NCI-H2081 treated with DMSO at 0.1 percent for 48 hours (cell line): ENCODE measurements at places on chromosomes 3 and 15.

DNA sequence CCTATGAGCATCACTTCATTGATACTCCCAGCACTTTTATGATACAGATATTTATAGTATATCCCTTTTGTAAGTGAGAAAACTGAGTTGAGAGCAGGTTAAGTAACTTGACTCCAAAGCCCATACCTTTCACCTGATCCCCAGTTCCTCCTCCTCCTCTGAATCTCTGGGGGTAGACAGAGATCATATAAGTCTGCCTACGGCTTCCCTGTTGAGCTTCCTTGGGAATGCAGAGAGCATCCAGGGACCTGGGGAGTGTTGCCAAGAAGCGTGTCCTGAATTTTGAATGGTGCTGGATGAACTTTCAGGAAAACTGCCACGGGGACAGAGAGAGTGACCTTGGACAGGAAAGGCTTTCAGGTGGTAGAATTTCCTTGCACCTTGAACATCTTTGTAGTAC lies 268.5 kb downstream of the LRTM1 start:
- no peak for DNase-seq

- DNase-seq: no peak
Measured at GRCh38 chr3:66394753-66395249, 106.0 kb downstream of the LRIG1 start.

DNA sequence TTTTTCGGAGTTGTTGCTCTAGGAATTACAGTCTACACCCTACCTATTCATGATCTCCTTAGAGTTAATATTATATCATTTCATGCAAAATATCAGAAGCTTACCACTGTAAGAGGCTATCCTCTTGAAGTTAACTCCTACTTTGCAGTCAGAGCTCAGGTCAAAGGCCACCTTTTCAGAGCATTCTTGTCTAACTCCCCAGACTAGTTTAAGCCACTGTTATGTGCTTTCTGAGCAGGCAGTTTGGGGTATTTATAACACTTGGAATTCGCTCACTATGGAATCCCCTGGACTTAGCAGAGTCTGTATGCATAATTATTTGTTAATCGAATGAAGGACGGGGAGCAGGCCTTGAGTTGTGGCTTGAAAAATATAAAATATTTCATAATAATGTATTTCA lies 21.7 kb downstream of the MED12L start:
- DNase-seq: no peak

DNA sequence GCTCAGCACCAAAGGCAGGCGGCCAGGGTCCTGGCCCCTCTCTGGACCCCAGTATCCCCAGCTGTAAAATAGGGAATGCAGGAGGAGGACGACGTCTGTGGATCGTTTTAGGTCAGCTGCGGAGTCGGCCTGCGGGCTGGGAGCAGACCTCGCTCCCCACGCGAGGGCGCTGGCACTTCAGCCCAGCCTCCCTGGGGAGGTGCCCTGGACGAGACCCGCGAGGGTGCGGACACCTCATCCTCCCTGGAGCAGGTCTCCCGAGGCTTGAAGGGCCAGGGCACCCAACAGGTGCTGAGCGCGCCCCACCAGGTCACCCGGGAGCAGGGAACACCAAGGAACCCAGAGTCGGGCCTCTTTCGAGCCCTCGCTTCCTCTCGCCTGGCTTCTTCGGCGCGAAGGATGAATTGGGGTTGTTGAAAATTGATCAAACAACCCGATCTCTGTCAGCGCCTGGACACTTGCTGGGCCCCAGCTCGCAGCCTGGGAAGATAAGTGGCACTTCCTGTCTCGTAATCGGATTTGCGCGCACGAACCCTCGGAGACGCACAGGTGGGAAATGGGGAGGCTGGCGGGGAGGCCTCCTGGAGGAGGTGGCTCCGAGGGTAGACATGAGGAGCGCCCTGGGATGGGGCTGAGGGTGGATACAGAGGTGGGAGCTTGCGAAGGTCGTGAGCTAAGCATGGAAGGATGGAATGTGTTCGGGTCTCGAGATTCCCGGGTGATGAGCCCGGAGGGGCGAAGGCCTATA lies 588 bp upstream of the VIPR1 start:
- DNase-seq: no peak

DNA sequence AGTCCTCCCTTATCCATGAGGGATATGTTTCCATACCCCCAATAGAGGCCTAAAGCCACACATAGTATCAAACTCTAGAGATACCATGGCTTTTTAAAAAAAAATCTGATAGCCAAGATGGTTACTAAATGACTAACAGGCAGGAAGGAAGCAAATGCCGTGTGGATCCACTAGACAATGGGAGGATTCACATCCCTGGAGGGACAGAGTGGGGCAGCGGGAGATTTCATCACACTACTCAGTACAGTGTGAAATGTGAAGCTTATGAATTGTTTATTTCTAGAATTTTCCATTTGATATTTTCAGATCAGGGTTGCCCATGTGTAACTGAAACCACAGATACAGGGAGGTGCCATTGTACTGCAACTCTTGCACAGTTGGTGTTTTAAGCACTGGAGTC lies 826.6 kb downstream of the SQOR start:
- no peak for DNase-seq

GRCh38 chr3:49839193-49839809 lies 17.1 kb downstream of the TRAIP start:
- no peak for DNase-seq

GRCh38 chr15:93041159-93041547 lies 47.9 kb downstream of the RGMA start:
- no peak for DNase-seq

DNA sequence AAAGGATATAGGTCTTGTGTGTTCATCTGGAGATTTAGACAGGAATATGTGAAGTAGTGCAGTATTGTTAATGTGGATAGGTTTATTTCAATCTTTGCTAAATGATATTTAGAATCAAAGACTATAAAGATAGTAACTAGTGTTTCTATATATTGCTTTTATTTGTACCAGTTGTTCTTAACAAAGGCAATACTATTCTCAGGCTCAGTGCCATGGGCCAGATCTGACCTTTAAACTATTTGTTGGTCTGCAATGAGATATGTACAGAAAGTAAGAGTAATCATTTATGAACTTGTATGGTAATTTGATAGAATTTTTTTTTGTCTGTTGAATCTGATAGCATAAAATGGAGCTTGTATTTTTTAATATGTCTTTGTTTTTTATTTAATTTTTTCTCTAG lies 146.7 kb upstream of the AZI2 start:
- DNase-seq: no peak

- DNase-seq: no peak
Measured at GRCh38 chr15:66868918-66869317, 166.9 kb downstream of the SMAD6 start.

DNA sequence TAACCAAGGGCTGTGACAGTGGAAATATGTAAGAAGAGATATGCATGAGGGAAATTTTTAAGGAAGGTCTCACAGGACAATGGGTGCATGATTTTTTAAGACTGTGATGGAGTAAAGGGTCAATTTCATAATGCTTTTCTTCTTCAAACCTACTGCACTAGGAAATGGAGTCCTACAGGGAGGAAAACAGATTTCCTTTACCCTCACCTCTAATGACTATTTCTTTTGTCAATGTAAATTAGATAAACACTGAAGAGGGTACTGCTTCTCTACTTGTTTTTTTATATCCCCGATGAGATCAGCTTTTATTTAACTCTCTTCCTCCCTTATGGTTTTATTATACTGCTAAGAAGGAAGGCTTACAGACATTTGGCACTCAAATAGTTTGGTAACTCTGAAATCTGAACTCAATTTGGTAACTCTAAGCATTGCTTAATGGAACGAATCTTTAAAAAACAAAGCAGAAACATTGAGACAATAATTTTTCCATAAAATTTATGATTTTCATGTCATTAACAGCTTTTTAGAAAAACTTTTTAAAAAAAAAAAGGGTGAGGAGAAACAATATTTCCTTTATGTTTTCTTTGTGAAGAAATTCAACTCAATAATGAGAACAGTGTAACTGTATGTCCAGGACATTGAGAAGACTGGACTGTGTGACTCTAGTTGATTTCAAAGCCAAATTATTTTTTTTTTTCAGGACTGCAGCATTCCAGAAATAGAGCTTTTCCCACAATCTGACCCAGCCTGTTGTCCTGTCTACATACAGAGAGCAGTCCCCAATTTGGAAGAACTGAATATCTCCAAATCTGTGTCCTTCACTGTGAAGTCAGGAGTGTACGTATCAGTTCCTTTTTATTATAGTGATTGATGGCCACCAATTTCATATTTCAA lies 64.4 kb downstream of the CRYBG3 start:
- no peak for DNase-seq
